Vagina (tissue), 2 donors: ENCODE measurements at places on chromosomes 6 and 20.

DNA sequence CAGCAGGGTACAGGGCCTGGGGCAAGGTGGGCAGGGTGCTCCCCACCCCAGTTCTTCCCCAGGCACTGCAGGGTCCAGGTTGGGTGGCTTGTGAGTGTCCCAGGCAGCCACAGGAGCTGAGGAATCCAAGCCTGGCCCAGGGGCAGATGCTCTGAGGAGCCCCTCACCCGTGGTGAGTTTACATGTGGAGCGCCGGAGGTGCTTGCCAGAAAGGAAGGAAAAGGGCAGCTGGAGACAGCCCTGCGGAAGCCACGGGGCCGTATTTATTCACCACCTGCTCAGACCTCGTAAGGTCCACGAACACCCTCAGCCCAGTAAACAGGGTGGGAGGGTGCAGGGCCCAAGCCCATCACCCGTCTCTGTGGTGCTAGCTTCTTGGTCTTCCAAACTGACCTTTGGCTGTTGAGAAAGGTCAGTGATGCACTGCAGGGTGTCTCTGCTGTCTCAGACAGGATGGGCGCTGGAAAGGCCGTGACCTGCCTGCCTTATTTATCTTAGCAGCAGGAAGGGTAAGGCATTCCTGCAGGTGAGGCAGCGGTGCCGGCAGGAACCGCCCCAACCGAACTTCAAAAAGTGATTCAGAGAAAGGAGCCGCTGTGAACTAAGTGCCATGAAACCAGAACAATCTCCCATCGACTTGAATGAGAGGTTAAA lies 4.0 kb upstream of the FRMD1 start:
- no peak for DNase-seq

DNA sequence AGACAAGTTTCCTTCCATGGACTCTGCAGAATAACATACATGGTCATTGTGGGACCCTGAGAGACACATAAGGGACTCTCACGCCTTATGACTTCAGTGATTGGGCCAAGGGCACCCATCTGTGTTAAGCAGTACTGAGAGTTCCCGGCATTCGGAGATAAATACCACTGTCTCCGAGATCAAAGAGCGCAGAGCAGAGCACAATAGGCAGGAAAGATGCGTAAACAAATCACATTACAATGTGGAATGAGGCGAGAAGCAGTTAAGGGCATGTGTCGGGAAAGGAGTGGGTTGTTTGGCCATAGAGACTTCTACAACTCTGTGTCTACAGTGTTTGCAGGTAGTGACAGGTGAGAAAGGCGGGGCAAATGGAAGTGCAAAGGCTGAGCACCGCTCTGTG lies 57.6 kb downstream of the NRSN1 start:
- no peak for DNase-seq

DNA sequence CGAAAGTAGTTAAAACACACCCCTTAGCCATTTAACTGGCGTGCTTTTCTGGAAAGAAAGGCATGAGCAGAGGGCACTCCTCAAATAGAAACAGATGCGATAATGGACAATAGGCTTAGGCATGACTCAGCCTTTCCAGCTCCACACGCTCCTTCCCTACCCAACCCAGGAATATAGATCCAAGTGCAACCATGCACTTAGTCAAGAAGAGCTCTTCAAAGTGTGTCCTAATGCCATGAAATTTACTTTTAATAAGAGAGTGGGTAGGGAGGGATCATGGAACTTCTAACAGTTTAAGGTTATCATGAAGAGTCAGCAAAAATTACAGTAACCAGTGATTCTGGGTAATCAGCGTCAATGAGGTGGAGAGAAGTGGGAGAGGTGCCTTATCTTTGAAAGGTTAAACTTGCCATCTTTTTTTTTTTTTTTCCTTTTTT lies 2.4 kb upstream of the EFHC1 start:
- no peak for DNase-seq

DNA sequence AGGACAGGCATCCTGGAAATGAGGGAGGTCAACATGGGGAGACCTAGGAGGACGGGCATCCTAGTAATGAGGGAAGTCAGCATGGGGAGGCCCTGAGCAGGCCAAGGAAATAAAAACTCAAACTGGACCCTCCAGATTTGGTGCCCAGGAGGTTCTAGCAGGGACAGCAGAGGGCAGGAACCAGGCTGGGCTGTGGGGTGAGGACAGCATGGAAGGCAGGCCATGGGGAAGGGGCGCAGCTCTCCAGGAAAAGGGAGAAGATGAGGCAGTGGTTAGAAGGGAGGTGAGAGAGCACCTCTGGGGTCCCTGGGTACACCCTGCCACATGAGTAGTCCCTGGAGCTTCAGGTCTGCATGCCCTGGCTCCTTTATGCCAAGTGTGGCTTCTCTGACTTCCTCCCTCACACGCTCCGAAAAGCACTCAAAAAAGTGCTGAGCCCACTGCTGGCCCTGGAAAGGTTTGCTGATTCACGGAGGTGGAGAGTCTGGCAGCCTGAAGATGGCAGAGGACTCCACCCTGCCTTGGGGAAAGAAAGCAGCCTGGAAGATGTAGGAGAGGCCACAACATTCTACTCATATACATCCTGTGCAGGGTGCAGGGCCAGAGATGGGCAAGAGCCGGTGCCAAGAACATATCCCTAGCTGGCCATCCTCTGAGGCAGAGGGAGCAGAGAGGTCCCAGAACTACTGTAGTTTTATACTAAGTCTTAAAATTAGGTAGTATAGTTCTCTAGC lies 154.9 kb downstream of the MRPL14 start:
- DNase-seq: no peak

DNA sequence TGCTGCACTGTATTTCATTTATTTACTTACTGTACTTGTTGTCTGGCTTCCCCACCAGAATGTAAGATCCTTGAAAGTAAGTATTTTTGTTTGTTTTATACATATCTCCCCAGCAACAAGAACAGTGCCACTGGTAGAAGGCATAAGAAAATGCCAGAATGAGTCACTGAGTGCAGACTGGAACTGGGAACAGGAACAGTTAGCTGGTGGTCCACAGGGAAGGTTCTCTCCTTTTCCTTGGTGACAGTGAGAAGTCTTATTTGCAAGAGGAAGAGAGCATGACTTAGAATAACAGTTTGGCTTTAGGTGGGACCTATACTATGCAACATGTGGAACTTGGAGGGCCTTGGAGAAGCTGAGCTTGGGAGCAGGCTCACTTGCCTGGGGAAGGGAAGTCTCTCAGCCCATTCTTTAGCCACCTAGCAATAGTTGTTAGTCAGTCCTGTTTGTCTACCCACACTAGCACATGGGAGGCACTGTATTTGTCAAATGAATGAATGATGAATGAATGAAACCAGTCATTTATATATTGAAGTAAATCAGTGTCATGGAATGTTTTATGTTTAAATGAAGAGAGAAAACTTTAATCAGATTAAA lies 203.5 kb downstream of the KCNQ5 start:
- no peak for DNase-seq

- no peak for DNase-seq
Measured at GRCh38 chr6:109768485-109768884, 77.4 kb downstream of the FIG4 start.

GRCh38 chr6:93621442-93621841 lies 202.1 kb upstream of the EPHA7 start:
- DNase-seq: no peak

DNA sequence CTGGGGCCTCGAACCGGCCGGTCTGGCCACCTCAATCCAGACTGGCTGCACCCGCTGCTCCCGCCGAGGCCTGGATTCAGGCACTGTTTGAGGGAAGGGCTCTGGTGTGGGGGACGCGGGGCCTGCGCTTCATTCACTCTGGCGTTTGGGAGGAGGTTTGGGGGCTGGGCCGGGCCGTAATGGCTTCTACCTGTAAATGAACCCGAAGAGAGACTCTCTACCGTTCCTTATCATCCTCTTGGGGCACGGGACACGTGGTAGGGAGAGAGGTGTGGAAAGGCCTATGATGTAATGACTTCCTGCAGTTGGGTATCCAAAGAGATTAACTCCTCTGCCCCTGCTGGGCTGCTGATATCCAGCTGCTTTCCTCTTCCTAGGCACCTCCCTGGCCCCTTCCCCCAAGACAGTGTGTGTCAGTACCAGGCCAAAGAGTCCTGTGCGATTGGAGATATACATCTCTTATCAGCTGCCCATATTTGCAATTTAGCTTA lies 1.8 kb downstream of the FOXO3 start:
- no peak for DNase-seq

GRCh38 chr6:32082478-32082877 lies 26.7 kb downstream of the TNXB start:
- no peak for DNase-seq

DNA sequence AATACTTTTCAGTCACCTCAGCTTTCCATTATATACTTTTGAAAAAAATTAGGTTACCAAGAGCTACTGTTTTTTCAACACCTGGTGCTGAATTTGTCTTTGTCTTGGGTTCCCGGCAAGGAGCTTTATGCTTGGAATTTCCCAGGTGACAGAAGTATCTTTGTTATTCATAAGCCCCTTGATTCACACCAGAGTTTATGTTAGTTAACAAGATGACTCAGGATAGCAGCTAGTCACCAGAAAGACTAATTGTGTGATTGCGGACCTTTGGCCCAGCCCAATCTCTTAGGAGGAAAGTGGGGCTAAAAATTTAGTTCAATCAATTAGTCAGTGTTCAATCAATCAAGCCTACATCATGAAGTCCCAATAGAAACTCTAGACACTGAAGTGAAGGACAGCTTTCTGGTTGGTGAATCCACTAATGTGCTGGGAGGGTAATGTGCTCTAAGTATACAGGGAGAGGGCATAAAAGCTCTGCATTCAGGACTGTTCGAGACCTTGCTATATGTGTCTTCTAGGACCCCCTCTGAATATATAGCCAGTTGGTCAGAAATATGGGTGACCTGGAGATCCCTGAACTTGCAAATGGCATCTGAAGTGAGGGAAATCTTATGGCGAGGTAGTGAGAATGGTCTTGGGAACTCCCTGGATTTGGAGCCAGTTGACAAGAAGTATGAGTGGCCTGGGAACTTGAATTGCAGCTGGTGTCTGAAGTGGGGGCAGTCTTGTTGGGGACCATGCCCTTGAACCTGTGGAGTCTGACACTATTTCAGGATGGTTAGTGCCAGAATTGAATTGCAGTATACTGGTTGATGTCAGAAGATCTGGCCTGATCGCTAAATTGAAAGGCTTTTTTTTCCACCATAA lies 16.2 kb downstream of the TMEM30A start:
- DNase-seq: no peak

DNA sequence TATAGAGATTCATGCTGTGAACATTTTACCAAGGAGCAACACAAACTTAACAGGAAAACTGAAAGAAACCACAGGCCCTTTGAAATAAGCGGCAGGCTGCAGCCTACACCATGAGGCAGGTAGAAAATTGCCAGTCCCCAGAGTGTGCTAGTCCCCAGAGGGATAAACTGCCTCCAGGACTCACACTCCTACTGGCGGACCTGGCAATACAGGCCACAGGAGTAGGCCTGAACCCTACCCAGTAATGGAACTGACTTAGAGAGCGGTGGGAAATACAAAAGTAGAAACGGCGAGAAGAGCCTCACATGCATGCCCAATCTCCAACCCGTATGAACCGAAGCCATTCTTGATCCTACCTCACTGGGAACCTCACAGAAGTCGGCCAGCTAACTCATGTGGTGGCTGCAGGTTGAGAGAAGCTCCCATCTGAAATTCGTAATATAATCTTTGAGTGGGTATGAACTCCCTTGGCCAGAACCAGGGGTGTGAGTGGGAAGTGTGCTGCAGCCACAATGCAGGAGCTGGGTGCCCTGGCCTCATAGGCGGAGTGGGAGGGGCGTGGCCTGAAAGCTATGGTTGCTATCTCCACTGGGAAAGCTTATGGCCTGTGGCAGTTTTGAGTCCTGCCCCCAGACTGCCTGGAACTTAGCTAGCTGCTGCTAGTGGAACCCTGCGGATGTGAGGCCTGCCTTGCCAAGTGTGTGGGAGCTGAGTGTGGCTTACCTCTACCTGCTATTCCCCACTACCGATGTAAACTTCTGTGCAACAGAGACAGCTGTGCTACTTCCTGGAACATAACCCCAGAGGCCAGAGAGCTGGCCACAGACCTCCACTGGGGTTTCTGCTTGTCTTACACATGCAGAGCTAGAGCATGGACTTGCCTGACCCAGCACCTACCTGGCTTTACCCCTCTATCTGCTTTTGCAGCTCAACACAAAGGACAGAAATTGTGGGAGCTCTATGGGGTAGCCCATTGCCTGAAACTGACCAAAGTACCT lies 146.5 kb upstream of the COL21A1 start:
- DNase-seq: no peak

- no peak for DNase-seq
Measured at GRCh38 chr6:88764081-88764480, 199.3 kb downstream of the RNGTT start.

DNA sequence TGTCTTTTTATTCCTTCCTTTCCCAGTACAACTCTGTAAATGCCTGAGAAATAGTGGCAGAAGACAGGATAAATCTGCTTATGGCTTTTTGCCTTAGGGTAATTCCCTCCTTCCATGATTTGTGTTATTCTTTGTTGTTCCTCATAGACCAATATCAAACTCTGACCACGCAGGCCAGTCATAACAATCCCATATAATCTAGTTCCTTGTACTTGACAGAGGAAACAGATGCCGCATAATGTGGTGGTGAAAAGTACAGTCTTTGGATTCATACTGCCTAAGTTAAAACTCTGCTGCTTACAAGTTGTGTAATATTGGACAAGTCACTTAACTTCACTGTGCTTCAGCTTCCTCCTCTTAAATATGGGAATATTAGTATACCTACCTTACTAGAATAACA lies 8.2 kb upstream of the BAG2 start:
- DNase-seq: no peak

DNA sequence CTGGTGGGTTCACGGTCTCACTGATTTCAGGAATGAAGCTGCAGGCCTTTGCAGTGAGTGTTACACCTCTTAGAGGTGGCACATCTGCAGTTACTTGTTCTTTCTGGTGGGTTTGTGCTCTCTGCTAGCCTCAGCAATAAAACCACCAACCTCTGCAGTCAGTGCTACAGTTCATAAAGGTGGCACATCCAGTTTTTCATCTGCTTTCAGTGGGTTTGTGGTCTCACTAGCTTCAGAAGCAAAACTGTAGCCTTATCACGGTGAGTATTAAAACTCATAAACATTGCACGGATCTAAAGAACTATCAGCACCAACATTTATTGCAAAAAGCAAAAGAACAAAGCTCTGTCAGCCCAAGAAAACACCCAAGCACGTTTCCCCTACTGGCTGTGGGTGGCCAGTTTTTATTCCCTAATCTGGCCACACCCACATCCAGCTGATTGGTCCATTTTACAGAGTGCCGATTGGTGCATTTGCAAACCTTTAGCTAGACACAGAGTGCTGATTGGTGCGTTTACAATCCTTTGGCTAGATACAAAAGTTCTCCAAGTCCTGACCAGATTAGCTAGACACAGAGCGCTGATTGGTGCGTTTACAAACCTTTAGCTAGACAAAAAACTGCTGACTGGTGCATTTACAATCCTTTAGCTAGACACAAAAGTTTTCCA lies 3.4 kb upstream of the TMEM14C start:
- DNase-seq: no peak
